ENCODE measurements at places on chromosomes 4 and X.

DNA sequence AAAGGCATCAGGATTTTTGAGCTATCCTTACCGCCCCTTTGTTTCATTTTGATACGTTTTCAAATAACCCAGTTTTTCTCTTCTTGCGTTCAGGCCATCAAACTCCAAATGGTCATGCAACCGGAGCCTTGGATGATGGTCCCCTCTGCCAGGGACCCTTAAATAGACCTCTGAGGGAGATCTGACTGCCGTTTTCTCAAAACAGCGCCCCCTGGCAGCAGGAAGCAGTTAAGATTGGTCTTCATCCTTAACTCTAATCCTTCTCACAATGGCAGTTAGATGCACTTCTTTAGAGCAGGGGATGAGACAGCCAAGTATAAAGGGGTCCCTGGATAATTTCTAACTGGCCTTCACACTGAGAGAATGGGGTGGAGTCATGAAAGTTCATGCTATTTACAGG is 525.0 kb upstream of the SPANXN1 start:
- no peak for DNase-seq

- DNase-seq = no peak
Observed at GRCh38 chr4:159137176-159137575, 34.3 kb downstream of the RAPGEF2 start.

GRCh38 chr4:55524844-55525571 is 21.7 kb downstream of the CLOCK start:
- no peak for DNase-seq

- no peak for DNase-seq
Observed at GRCh38 chr4:85968945-85969819, 390.7 kb downstream of the MAPK10 start.

- DNase-seq = no peak
Observed at GRCh38 chr4:151806511-151806927, 45.7 kb upstream of the GATB start.

DNA sequence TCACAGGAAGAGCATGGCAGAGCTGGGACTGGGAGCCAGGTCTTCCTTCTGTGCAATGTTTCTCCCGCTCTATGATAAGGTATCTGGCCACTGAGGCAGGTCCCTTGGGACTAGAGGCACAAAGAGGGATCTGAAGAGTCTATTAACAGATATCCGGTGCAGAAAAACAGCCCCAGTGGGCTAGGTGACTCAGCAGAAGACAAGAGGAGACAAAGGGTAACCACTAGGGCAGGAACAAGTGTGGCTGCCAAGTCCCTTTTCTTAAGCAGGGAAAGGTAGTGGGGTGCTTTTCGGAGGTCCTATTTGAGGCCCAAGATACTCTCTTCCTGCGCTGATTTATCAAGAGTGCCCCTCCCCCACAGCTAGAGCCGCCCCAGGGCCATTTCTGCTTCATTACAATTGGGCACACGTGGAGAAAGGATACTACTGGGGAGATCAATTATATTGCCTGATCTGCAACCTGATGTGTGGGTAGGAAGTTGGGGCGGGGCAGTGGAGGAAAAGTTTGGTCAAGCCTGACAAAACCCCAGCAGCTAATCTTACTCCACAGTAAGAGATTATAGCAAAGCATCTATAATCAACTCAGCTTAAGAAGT is at the start of gene DGAT2L6:
Gene DGAT2L6 (plus strand): TSS at position 546 of the 596 bp plus-strand sequence. CDS start 100 bp downstream, outside the sequence.
- DNase-seq = no peak

- DNase-seq = no peak
Observed at GRCh38 chrX:33589316-33589715, 378.0 kb upstream of the DMD start.

DNA sequence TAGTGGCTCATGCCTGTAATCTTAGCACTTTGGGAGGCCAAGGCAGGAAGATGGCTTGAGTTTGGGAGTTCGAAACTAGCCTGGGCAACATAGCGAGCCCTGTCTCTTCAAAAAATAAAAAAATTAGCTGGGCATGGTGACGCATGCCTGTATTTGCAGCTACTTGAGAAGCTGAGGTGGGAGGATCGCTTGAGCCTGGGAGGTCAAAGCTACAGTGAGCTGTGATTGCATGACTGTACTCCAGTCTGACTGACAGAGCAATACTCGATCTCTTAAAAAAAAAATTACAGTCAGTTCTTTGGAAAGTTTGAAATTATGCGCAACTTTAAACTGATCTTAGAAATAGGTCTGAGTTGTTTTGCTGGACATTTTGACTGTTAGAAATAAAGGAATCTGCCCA is 55.8 kb downstream of the DOCK11 start:
- no peak for DNase-seq

DNA sequence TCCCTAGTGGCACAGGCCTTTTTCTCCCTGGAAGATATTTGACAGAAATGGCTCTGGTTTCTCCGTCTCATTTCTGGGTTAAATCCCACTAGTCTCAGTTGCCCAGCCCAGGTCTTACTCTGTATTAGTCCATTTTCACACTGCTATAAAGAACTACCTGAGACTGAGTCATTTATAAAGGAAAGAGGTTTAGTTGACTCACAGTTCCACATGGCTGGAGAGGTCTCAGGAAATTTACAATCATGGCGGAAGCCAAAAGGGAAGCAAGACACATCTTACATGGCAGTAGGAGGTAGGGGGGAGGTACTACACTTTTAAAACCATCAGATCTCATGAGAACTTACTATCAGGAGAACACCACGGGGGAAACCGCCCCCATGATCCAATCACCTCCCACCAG is 81.9 kb downstream of the FHDC1 start:
- no peak for DNase-seq

- DNase-seq = no peak
Observed at GRCh38 chrX:81195259-81195658, 6.5 kb downstream of the HMGN5 start.

GRCh38 chr4:185567381-185568376 is 32.4 kb upstream of the PDLIM3 start:
- no peak for DNase-seq

GRCh38 chr4:18297684-18298083 is 276.1 kb upstream of the LCORL start:
- no peak for DNase-seq

- no peak for DNase-seq
Observed at GRCh38 chr4:67049446-67049845, 495.9 kb downstream of the CENPC start.

- no peak for DNase-seq
Observed at GRCh38 chrX:19193565-19193964, 71.3 kb upstream of the ADGRG2 start.

DNA sequence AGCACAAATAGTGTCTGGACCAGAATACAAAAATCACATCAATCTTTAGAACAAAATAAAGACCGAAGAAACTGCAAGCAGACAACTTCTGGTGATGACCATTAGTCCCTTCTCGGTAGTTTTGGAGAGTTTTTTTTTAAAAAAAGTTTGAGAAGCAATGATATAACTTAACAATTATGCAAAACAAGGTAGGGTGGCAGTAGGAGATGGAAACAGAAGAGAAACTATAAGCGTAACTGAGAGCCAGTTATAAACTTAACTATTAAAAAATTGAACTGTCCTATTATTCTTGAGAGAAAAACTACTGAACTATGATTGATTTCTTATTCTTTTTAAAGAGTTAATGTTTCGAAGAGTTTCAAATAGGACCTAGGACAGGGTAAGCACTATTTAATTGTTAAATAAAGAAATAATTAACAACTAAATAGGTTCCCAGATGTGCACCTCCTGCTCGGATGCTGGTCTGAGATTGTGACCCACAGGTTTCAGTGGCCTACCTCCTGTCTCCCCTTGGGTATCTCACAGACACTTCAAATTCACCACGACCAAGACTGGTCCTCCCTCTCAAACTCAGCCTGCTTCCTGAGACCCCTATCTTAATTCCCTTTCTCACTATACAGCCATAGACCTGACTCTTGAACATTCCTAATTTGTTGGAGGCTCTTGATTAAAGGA is 81.3 kb downstream of the LEF1 start:
- DNase-seq = no peak

GRCh38 chr4:176546975-176547374 is 227.2 kb downstream of the SPCS3 start:
- no peak for DNase-seq

GRCh38 chrX:27445438-27445837 is 17.7 kb downstream of the PPP4R3C start:
- DNase-seq = no peak

DNA sequence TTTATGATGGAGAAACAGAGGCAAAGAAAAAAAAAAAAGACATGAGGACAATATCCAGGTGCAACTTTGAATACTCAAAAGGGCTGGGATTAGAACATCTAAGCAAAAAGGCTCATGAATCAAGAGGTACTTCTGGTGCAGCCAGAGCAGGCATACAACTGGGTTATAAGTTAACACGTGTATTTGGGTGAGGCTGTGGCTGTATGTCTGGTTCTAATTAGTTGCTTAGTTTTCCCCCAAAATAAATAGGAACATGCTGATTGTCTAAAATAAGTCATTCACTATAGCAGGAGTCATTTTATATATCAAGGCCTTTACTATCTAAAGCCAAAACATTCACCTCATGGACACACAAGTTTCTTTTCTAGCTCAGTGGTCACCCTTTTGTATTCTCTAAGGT is 20.2 kb downstream of the NHS start:
- DNase-seq = no peak

- no peak for DNase-seq
Observed at GRCh38 chrX:16807976-16808542, 21.8 kb downstream of the TXLNG start.

DNA sequence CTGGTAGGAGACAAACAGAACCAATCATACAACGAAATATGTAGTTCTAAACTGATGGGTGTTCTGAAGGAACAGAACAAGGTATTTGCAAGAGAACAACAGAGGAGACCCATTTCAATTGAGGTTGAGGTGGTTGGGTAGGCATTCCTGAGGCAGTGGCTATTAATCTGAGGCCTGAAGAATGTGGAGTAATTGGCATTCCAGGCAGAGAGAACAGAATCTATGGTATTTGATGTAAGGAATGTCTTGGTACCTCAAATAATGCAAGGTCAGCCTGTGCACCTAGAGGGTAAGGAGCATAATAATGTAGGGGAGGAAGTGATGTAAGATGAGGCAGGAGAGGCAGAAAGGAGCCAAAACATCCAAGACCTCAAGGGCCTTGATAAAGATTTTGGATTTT is 109.5 kb upstream of the TEX13C start:
- DNase-seq = no peak

DNA sequence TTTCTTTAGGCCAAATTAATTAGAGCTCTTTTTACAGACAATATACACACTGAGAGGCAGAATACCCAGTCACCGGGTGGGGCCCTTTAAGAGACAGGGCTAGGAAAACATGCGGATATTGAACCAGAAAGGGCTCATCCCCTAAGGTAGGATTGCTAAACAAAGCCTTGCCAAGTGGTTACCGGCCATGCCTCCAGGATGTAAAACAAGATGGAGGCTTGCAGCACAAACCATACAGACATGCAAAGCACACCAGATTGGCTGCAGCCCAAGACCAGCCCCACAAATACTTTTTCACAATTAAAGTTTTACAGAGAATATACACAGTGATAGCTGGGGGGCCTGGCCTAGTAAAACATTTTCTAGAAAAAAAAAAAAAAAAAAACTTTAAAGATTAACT is 210.0 kb downstream of the KLHL4 start:
- DNase-seq = no peak

GRCh38 chrX:2552621-2553201 is 51.9 kb upstream of the DHRSX start:
- no peak for DNase-seq

DNA sequence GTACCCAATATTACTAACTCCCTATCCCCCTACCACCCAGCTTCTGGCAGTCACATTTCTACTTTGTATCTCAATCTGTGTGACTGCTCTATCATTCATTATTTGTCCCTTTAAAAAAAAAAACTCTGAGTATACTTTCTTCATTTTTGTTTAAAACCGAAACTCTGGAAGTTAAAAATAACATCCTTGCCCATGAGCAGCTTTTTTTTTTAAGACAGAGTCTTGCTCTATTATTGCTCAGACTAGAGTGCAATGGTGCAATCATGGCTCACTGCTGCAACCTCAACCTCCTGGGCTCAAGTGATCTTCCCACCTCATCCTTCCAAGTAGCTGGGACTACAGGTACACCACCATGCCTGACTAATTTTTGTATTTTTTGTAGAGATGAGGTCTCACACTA is 15.8 kb downstream of the UBE2K start:
- DNase-seq = no peak

DNA sequence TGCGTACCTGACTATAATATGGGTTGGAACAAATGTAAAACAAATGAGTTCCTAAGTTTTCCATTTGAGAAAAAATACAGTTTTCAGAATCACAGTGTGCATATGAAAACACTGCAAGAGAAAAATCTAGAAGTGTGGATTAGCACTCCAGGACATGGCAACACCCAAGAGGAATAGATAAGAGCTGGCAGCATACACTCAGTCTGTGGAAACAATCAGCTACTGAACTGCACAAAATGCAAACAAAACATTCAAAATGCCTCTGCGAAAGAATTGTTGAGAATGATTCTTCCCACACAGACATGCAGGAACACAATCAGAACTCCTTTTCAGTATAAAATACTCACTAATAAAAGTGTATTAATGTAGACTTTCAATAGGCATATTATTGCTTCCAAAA is 39.9 kb downstream of the ATP8A1 start:
- no peak for DNase-seq

- DNase-seq = no peak
Observed at GRCh38 chr4:141335166-141335565, 114.5 kb downstream of the ZNF330 start.

DNA sequence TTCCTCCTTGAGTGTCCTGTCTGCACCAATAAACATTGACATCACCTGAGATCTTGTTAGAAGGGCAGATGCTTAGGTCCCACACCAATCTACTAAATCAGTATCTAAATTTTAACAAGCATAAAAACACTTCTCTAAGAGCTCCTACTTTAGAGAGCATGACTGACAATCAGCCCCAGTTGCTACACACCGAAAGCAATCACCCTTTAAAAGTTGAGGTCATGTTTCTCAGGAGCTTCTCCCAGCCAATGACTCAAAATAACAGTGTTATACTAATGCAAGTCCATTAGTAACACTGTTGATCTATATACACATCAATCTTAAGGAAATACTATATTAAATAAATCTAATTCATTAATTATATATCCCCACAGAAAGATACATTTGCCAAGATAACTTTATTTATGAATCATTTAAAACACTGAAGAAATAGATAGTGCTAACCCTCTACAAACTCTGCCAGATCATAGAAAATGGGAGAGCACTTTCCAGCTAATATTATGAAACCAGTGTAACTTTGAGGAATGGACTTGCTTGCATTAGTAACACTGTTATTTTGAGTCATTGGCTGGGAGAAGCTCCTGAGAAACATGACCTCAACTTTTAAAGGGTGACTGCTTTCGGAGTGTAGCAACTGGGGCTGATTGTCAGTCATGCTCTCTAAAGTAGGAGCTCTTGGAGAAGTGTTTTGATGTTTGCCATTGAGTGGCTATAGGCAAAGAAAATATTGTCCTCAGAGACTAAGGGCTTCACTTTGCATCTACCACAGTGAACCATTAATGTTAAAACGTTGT is 109.8 kb upstream of the HDX start:
- DNase-seq = no peak

GRCh38 chr4:11618666-11619282 is 190.1 kb upstream of the HS3ST1 start:
- DNase-seq = no peak

GRCh38 chr4:152408514-152409327 is 127.2 kb downstream of the FBXW7 start:
- DNase-seq = no peak
